Kidney capillary endothelial cell (primary cell): ENCODE measurements at places on chromosomes 1 and 21.
A peak's percentile ranks its signal among the peaks of the same experiment; 100 is the strongest.

- DNase-seq = no peak
These were observed 16.2 kb upstream of the CAPN9 start for GRCh38 chr1:230730977-230731376.

GRCh38 chr1:241771117-241771516 lies 76.9 kb upstream of the EXO1 start:
- DNase-seq = no peak

- peak; percentile 68 for DNase-seq
These were observed 149.4 kb downstream of the RERE start for GRCh38 chr1:8667869-8668594.

- no peak for DNase-seq
These were observed 18.2 kb upstream of the SSBP3 start for GRCh38 chr1:54424398-54424797.

- DNase-seq = no peak
These were observed 459.6 kb downstream of the PTPRC start for GRCh38 chr1:199098468-199098867.
